ENCODE measurements at places on chromosomes 1 and 21.

GRCh38 chr1:91070298-91070697 lies 48.5 kb upstream of the ZNF644 start:
- no peak for DNase-seq

DNA sequence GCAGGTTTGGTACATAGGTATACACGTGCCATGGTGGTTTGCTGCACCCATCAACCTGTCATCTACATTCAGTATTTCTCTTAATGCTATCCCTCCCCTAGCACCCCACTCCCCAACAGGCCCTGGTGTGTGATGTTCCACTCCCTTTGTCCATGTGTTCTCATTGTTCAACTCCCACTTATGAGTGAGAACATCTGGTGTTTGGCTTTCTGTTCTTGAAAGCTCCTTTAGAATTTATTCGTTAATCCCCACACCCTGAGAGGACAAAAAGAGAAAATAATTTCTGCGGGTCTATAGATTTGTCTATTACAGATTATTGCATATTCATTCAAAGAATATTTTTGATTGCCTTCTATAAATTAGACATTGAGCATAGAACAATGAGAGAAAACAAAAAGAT lies 455.5 kb downstream of the PLPP3 start:
- DNase-seq: no peak

GRCh38 chr1:33338440-33339211 lies 17.7 kb upstream of the A3GALT2 start:
- DNase-seq: peak; percentile 100

DNA sequence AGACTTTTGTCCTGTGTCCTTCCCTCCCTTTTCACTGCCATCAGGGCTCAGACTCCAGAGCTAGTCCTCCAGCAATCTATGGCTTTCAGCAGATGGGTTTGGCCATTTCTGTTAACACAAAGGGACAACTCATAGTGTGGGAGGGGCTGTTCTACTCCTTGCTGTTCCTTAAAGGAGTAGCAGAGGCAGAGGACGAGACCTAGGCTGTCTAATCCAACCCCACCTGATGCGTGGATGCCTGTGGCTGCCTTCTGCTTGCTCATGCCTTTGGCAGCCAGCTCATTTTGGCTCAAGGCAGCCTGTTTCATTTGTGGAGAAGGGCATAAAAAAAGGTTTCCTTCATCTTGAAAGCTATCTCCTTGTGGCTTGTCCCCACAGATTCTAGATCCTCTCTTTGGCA lies 27.0 kb downstream of the MFSD2A start:
- DNase-seq: peak; percentile 90

DNA sequence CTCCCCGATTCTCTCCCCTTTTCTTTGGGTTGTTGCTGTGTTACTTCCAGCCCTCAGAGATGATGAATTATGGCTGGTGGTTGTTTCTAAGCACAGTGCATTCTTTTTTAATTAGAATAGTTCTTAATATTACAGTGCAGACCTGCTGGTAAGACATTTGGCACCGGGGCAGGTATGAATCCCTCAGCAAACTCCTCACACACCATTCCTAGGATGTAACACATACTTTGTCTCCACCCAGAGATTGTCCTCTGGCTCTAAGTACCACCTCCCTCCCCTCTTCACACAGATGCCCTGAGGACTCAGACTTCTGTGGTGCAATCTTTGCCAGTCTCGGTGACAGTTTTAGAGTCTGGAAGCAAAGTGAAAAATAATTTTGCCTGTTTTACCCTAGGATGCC lies 143.1 kb downstream of the HLX start:
- DNase-seq: no peak

DNA sequence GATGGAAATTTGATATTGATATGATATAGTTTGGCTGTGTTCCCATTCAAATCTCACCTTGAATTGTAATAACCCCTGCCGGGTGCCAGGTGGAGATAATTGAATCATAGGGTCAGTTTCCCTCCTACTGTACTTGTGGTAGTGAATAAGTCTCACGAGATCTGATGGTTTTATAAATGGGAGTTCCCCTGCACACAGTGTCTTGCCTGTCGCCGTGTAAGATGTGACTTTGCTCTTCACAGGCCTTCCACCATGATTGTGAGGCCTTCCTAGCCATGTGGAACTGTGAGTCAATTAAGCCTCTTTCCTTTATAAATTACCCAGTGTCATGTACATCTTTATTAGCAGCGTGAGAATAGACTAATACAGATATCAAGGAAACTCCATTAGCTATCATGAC lies 74.6 kb downstream of the MAP3K7CL start:
- no peak for DNase-seq

GRCh38 chr1:147099192-147099591 lies 73.1 kb downstream of the PRKAB2 start:
- DNase-seq: no peak

DNA sequence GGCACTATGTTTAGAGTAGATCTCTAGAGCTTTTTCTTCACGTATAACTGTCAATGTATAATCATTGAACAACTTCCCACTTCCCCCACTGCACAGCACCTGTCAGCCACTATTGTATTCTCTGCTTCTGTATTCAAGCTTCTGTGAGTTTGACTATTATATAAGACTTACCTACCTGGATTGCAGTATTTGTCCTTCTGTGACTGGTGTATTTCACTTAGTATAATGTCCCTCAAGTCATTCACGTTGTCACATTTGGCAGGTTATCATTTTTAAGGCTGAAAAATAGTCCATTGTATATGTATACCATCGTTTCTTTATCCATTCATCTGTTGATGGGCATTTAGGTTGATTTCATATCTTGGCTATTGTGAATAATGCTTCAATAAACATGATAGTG lies 969.5 kb upstream of the B3GALT2 start:
- no peak for DNase-seq

DNA sequence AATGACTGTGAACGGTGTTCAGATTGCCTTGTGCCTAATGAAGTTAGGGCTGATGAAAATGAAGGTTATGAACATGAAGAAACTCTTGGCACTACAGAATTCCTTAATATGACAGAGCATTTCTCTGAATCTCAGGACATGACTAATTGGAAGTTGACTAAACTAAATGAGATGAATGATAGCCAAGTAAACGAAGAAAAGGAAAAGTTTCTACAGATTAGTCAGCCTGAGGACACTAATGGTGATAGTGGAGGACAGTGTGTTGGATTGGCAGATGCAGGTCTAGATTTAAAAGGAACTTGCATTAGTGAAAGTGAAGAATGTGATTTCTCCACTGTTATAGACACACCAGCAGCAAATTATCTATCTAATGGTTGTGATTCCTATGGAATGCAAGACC lies 96.6 kb downstream of the ZFYVE9 start:
- peak; percentile 59 for DNase-seq

- DNase-seq: no peak
Observed at GRCh38 chr1:228036701-228037231, 30.0 kb downstream of the WNT3A start.

GRCh38 chr1:163661391-163661790 lies 339.6 kb downstream of the NUF2 start:
- no peak for DNase-seq

DNA sequence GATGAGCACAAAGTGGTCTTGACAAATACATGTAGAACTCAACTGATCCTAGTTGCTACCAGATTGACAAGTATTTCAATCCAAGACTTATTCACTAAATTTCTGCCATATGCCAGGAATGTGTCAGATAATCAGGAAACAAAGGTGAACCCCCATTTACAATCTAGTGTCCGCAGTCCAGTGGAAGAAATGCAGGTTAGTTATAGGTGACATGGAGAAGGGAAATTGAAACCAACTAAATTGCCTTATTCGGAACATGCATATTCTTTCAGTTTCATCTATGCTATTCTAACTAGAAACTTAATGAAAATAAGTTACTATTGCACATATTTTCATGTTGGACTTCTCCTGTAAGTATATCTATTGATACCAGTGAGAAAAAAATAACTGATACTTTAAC lies 209.4 kb downstream of the COL24A1 start:
- DNase-seq: no peak

GRCh38 chr1:154408174-154408777 lies 3.1 kb downstream of the IL6R start:
- DNase-seq: no peak

DNA sequence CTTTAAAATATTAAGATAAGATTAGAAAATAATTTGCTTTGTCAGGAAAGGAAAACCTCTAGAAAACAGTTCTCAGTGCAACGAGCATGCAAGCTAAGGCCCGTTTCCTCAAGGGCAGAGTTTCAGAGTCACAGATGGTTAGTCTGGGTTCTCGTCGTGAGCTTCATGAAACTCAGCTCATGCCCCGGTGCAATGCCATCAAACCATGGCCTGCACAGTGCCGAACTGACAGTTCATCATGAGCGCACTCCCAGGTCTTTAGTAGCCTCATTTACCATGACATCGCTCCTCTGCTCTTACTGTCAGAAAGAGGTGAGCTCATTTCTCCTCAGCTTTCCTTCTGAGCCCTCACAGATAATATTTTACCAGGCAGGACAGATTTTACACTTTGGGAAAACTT lies 319.2 kb downstream of the NTNG1 start:
- no peak for DNase-seq

- no peak for DNase-seq
Observed at GRCh38 chr1:14666373-14666772, 67.9 kb downstream of the KAZN start.

- peak; percentile 40 for DNase-seq
Observed at GRCh38 chr1:21182181-21182731, 5.6 kb upstream of the EIF4G3 start.

DNA sequence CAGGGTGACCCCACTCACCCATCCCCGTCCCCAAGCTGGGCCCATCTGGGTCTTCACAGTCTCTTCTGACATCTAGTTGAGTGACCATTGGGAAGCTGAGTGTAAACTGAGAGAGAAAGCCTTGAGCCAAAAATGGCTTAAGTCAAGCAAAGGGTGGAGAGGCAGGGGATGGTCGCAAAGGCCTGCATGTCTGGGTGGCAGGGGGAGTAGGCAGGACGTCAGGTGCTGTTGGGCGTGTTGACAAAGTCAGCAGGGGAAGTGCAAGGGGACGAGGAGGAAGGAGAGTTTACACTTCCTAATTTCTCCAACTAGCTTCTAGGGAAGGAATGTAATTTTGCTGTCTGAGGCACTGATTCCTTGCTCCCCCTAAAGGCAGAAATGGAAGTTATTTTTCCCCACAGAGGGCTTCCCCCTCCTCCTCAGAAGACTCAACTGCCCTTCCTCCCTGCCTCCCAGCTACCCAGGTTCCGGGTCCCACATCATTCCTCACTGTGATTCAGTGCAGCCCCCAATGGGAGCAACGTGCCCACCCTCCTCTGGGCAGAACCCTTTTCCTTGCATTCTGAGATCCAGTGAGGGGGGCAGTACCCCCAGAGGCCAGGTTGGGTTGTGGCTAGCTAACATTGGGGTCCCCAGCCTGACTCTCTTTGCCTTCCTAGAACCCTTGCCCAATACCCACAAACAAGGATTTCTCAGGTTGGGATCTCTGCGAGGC lies 1.2 kb upstream of the ADORA1 start:
- peak; percentile 29 for DNase-seq

- no peak for DNase-seq
Observed at GRCh38 chr1:17183388-17184160, 21.4 kb upstream of the PADI1 start.

- peak; percentile 97 for DNase-seq
Observed at GRCh38 chr1:29202584-29203340, 21.1 kb upstream of the SRSF4 start.

GRCh38 chr1:156899956-156900718 lies 6.6 kb downstream of the PEAR1 start:
- DNase-seq: peak; percentile 72

DNA sequence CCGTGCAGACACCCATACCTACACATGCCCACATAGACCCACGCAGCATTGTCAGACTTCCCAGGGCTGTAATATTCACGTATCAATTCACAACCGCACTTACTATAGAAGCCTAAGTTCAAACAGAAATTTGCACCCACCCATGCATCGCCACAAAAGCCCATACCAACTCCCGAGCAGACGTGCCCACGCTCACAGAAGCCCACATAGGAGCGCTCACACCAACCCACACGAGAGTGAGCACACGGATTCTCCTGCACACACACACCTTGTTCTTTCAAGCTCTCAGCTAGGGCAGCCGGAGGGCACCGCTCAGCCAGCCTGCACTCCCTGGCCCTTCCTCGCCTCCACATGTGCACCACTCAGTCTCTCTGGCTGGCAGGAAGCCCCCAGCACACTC lies 4.6 kb downstream of the MFAP2 start:
- DNase-seq: no peak

DNA sequence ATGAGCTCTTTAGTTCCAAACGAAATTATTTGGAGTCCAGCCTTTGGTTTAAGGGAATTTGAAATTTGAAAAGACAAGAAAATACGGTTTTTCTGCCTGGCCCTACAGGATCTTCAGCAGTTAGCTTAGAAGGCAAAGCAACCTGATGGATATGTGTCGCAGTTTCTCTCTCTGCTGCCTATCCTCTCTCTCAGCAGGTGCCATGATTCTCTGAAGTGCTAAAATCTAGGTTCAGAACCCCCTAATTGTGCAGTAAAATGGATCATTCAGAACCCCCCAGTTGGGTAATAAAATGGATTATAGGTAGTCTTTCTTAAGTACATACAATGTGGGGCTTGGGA lies 446 bp upstream of the DEPDC1 start:
- DNase-seq: no peak

DNA sequence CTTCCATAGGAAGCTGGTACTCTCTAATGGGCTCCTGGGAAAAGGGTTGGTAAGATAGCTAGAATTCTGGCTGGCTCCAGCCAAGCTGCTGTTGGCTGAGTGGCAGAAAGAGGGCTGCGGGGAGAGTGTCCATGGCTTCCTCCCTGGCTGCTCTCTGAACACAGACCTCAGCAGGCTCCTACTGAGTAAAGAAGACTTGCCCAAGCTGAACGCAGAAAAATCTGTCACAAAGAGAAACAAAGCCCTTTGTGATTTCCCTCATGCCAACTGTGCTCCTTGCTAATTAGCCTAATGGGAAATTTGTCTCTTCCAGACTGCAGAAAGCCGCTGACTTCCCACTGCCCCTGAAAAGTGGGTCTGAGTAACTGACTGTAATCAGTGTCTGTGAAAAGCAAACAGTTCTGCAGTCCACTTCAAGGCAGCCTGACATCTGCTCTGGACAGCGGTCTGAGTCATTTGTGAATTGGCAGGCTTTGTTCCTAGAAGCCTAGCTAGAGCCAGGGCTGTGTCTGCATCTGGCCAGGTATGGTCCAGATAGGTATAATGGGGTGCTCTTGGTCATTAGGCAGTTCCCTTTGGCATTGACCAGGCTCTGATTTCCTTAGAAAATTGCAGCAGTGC lies 282.8 kb downstream of the ZNF648 start:
- DNase-seq: no peak

GRCh38 chr1:110719908-110720307 lies 45.2 kb upstream of the KCNA3 start:
- no peak for DNase-seq

DNA sequence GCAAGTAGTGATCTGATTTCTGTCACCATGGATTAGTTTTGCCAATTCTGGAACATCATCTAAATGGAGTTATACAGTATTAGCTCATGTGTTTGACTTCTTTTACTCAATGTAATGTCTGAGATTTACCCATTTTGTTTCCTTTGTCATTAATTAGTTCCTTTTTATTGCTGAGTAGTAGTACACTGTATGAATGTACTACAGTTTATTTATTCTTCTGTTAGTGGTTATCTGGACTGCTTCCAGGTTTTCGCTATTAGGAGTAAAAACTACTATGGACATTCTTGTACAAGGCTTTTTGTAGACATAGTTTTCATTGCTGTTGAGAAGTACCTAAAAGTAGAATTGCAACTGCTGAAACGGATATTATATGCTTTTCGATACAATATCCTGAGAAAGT lies 14.1 kb downstream of the SUCO start:
- no peak for DNase-seq

- no peak for DNase-seq
Observed at GRCh38 chr1:27331426-27331825, 9.5 kb downstream of the TMEM222 start.
